Liver (tissue), 10 donors: ENCODE measurements at places on chromosomes 7 and 10. TPM values are rescaled to one million over a fixed set of nuclear protein-coding genes. Genes with fewer than 3 reads are reported as not detected.

Gene AGAP6
- total RNA-seq: 9.4 TPM

Gene LBX1
- total RNA-seq: not detected

Gene MPP7
- 3.8 TPM for total RNA-seq

Gene TET1
- total RNA-seq: 2.1 TPM

Gene SYT15B
- 2.8 TPM for total RNA-seq

Gene CCL24
- 2.1 TPM for total RNA-seq

Gene HTR5A
- not detected for total RNA-seq

Gene ACBD7
- total RNA-seq: 0.37 TPM

Gene SEMA3E
- 0.59 TPM for total RNA-seq

Gene VCL
- 37.8 TPM for total RNA-seq

Gene HHEX
- 34.8 TPM for total RNA-seq

Gene OPN1SW
- total RNA-seq: not detected

Gene TIMM23B
- total RNA-seq: 23.1 TPM

GRCh38 chr10:77027576-77027975 is 610.0 kb downstream of the KCNMA1 start:
- H3K27me3 ChIP-seq: no peaks in the 10 kb centered on the region
- no peak overlapping the region for H3K27ac ChIP-seq
- H3K36me3 ChIP-seq: no peaks in the 10 kb centered on the region
- H3K4me3 ChIP-seq: no peak overlapping the region

DNA sequence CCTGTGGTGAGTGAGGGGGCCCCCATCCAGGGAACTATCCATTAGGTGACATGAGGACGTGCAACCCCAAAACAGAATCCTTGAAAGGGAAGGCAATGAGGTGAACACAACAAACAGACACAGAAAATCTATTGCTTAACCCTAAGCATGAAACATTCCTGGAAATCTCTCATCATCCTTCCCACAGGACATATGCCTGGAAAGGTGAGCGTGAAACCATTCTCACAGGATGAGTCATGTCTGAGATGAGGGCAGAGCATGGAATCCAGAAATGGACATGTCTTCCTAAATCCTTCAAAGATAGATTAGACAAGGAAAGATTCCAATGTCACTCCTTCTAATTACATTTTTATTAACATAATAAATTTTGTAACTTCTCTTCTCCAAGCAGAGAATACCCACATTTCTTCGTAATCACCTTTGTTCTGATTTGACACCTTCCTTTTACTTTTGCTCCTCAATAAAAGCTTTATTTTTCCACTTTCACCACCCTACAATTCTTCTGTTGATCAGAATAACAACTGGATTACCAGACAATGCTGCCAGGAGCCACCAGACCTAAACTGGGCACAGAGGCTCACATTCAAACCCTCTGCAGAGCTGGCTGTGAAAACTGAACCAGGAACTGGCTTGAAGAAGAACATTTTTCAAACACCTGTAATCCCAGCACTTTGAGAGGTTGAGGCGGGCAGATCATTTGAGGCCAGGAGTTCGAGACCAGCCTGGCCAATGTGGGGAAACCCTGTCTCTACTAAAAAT is 67.2 kb downstream of the COBL start:
- H3K4me3 ChIP-seq: no peak overlapping the region
- H3K27ac ChIP-seq: no peak overlapping the region
- H3K36me3 ChIP-seq: no peaks in the 10 kb centered on the region

- no peaks in the 10 kb centered on the region for H3K4me1 ChIP-seq
- no peak for DNase-seq
- no peaks in the 10 kb centered on the region for H3K36me3 ChIP-seq
- H3K27me3 ChIP-seq: no peaks in the 10 kb centered on the region
- H3K27ac ChIP-seq: no peak overlapping the region
These were observed 93.7 kb downstream of the WDFY4 start for GRCh38 chr10:48778193-48778857.

GRCh38 chr7:142808461-142808801 is 37.7 kb downstream of the PRSS2 start:
- peaks cover 4% of the 10 kb centered on the region for H3K27me3 ChIP-seq
- no peaks in the 10 kb centered on the region for H3K4me1 ChIP-seq
- no peak for DNase-seq
- no peaks in the 10 kb centered on the region for H3K36me3 ChIP-seq

DNA sequence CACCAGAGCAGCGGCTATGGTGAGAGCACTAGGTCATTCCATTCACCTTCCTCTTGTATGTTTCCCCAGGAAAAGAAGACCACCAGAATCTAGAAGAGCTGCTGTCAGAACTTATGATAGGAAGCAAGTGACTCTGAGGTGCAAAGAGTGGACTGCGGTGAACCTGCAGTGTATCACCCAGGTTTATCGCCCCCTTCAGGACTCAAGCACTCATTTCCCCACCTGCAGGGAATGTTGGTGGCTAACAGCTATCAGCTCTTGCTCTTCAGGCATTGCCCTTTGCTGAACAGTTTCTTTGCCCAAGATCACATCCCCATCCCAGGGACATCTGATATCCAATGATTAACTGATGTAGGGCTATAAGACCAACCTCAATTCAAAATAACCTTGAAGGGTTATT is 66.3 kb upstream of the IL6 start:
- H3K27me3 ChIP-seq: no peaks in the 10 kb centered on the region
- no peak overlapping the region for H3K4me3 ChIP-seq
- DNase-seq: no peak
- no peaks in the 10 kb centered on the region for H3K36me3 ChIP-seq
- no peak overlapping the region for H3K27ac ChIP-seq
- H3K4me1 ChIP-seq: no peaks in the 10 kb centered on the region

GRCh38 chr10:78278058-78278404 is 244.4 kb downstream of the RPS24 start:
- DNase-seq: no peak
- no peaks in the 10 kb centered on the region for H3K4me1 ChIP-seq
- no peaks in the 10 kb centered on the region for H3K27me3 ChIP-seq
- no peak overlapping the region for H3K4me3 ChIP-seq
- H3K27ac ChIP-seq: no peak overlapping the region
- no peaks in the 10 kb centered on the region for H3K36me3 ChIP-seq

DNA sequence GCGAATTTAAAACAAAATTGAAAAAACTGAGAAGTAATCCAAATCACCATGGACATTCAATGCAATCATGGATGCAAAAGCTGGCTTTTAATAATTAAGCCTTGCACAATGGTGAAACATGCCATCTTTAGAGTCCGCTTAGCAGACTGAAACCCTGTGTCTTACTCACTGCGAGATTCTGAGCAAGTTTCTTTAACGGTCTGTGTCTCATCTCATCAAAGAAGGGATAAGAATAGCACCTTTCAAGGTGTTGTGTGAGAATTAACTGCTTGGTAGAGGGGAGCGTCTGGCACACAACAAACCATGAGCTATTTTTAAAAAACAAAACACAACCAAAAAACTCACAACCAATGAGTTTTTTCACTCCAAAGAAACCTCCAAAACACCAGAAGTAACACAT is 21.4 kb downstream of the ACBD7 start:
- H3K27me3 ChIP-seq: no peaks in the 10 kb centered on the region
- no peak overlapping the region for H3K27ac ChIP-seq
- no peaks in the 10 kb centered on the region for H3K4me1 ChIP-seq

- no peaks in the 10 kb centered on the region for H3K4me1 ChIP-seq
- H3K36me3 ChIP-seq: no peaks in the 10 kb centered on the region
- no peak overlapping the region for H3K27ac ChIP-seq
These were observed 160.8 kb downstream of the CREB5 start for GRCh38 chr7:28573059-28573553.

DNA sequence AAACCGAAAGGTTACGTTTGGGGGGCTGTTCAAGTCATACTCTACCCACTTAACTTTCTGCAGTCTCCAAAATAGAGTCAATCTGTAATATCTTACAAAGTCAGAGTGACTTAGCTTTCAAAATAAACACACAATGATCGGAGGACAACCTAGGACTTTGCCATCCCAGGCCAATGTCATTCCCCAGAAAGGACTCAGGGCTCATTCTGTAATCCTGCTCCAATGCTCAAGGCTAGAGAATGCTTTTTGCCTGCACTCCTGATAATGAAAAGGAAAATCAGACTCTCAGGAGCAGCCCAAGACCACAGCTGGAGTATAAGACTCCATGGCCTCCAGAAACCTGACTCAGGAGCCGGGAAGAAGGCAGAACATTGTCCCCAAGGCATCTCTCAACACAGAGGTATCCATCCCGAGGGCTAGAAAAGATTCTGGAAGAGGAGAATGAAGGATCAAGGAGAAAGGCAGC is 28.5 kb upstream of the ASCC1 start:
- peaks cover 20% of the 10 kb centered on the region for H3K4me1 ChIP-seq
- H3K27ac ChIP-seq: peak overlapping the region; percentile 15
- H3K27me3 ChIP-seq: no peaks in the 10 kb centered on the region
- no peaks in the 10 kb centered on the region for H3K36me3 ChIP-seq
- no peak for DNase-seq

DNA sequence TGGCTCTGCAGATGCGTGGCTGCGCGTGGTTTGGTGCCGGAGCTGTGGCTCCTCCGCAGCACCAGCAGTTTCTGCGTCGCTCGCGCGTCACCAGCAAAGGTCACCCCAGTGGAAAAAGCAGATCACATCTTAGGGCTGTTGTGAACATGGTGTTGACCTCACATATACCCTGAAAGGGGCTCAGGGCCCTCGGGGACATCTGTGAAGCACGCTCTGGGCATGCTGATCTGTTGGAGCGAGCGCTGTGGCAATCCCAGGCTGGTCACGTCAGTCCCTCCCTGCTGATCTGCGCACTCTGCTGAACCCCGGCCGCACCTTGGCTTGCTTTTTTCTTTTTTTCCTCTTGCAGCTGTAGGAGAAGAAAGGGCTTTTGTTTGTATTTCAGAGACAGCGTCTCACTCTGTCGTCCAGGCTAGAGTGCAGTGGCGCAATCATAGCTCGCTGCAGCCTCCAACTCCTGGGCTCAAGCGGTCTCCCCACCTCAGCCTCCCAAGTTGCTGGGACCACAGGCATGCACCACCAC is 33.3 kb upstream of the AP5Z1 start:
- DNase-seq: no peak
- H3K4me3 ChIP-seq: no peak overlapping the region
- peaks cover 17% of the 10 kb centered on the region for H3K4me1 ChIP-seq
- H3K36me3 ChIP-seq: peaks cover 6% of the 10 kb centered on the region
- H3K27me3 ChIP-seq: no peaks in the 10 kb centered on the region

- no peaks in the 10 kb centered on the region for H3K36me3 ChIP-seq
- H3K4me3 ChIP-seq: no peak overlapping the region
- no peak for DNase-seq
- no peaks in the 10 kb centered on the region for H3K27me3 ChIP-seq
These were observed 48.9 kb downstream of the VOPP1 start for GRCh38 chr7:55523366-55523765.

DNA sequence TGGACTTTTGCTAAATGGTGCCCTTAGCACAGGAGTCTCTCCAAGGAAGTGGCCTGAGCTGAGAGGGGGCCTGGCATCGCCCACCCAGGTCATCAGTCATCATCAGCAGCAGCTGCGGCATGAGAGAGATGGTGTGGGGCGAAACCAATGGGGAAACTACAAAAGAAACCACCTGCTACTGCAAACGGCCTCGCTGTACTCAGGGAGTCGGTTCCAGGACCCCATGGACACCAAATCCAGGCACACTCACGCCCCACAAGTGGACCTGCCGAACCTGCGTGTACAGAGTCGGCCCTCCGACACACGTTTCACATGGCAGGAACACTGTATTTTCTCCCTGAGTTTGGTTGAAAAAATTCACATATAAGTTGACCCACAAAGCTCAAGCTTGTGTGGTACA is 37.8 kb downstream of the DIP2C start:
- H3K27me3 ChIP-seq: no peaks in the 10 kb centered on the region
- no peak for DNase-seq
- H3K36me3 ChIP-seq: no peaks in the 10 kb centered on the region
- H3K4me3 ChIP-seq: no peak overlapping the region

DNA sequence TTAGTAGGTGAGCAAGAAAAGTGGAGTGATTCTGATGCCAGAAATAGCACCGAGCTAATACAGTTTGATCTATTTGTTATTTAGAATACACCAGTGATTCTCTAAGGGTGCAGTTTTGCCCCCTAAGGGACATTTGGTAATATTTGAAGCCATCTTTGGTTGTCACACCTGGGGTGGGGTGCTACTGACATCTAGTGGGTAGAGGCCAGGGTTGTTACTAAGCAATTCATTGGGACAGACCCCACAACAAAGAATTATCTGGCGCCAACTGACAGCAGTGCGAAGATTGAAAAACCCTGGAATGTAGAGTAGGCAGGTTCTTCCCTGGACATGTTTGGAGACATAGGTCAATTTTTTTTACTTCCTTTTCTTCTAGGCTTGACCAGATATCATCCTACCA is 14.6 kb downstream of the PALS2 start:
- DNase-seq: no peak
- no peaks in the 10 kb centered on the region for H3K27me3 ChIP-seq
- H3K36me3 ChIP-seq: no peaks in the 10 kb centered on the region
- no peak overlapping the region for H3K27ac ChIP-seq
- no peak overlapping the region for H3K4me3 ChIP-seq

DNA sequence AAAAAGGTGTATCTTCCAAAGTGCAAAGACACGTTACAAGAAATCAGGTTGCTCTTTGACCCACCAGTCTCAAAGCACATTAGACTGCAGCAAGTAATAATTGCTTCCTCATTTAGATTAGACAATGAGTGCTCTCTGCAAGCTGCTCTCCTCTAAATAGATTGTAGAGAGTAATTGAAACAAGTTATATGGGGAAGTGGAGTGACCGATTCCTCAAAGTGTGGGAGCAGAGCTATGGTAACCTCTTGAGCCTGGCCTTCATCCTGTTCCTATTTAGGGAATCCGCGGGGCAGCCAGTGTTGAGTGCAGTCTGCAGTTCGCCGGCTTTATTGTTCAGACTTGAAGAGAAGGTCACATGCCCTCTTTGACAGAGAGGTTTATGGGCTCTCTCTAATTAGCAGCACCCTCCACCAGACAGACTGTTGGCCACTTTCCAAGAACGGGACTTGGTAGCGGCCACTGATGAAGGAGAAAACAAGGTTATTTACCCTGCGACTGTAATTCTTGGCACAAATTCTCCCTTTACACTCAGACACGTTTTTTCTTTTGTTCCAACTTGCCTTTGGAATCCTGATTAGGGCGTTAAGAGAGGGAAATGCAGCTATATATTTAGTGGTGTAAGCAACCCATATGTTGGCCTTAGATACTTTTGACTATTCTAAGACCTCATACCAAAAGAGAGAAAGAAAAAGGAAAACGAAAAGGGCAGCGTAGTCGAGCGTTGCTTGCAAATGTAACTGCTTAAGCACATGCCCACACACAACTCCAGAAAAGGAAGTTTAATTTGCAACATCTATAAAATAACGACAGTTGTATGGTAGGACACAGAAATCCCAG is 107.5 kb downstream of the REEP3 start:
- peak; percentile 43 for DNase-seq
- peaks cover 47% of the 10 kb centered on the region for H3K4me1 ChIP-seq
- no peaks in the 10 kb centered on the region for H3K36me3 ChIP-seq
